ENCODE measurements at places on chromosomes 1 and 21.

DNA sequence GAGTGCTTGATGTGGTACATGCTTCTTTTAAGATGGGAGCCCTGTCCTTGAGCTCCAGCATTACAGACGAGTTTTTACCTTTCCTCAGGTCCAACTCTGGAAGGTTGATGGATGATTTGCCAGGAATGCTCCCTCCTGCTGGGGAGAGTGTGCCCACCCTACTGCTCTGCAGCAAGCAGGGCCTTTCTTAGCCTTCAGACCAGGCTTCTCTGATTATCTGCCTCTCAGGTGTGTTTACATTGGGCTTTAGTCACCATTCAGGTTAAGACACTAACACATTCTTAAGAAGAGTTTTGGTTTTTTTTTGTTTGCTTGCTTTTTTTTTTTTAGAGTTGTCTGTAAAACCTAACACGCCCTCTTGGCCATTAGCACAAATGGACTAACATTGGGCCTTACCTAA lies 301.8 kb downstream of the KCNT2 start:
- DNase-seq = no peak

- DNase-seq = no peak
Observed at GRCh38 chr1:16351456-16351993, 755 bp downstream of the FBXO42 start.

DNA sequence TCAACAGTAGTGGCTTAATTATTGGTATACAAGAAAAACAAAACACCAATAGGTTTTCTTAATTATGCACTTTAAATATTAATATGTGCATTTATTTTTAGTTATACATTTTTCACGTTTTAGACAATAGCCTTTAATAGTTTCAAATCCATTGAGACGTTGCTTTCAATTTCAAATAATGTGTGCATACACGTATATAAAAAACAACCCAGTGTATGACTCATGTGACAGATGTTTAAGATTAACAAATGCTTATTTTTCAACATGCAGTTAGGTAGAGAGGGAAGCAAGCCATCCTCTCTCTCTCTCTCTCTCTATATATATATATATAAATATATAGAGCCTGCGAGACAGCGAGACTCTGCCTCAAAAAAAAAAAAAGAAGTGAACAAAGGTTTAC lies 24.3 kb downstream of the EYA3 start:
- DNase-seq = no peak

DNA sequence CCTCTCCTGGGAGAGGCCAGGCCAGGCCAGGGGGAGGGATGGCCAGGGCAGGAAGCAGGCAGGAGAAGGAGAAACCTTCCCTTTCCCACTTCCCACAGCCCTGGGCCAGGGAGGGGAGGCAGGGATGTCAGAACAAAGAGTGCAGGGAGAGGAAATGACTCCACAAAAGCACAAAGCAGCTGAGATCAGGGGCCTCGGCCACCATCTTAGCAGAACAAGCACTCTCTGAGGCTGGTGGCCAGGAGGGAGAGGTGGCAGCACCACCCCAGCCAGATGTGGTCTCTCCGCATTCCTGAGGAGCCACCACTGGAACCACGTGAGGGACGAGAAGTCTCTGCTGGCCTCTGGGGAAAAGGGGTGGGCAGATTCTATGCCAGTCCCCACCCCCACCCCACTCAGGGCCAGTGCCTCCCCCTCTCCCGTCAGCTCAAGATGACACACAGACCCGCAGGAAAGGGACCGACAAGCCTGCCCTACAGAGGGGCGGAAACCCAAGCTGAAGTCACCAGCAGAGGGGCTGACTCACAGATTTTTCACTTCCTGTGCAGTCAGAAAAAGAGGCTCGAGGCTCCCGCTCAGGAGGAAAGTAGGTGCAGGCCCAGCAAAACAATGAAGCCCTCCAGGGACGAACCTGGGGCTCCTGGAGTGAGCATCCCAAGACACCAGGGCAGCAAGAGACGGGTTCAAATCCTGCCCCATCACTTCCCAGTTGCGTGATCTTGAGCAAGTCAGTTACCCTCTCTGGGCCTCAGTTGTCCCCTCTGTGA lies 24.1 kb upstream of the ALDH4A1 start:
- no peak for DNase-seq

DNA sequence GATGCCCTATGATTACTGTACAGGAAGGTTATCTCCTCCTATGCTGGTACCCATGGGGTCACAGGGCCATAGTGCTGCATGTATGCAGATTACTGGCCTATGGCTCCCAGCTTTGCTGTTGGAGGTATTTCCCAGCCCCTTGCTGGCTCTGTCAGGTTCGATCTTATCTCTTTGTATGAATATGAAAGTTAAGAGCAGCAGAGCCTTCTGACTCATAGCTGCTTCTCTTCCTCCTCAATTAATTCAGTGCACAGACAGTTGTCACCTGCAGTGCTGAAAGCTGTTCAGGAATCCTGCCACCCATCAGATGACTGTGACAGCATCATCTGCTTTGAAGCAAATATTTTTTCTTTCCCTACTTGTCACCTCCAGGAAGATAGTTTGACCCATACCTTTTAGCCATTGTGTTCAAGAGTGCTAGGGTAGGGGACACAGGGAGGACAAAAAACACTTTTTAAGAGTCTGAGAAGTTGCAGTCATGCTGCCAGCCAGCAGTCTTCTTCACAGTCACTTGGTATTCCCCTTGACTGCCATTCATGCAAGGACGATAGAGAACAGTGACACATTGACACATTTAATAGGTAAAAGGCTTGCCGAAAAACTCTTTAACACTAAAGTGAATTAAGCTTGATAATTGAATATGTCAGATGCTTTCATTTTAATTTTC lies 73.1 kb downstream of the KIF1B start:
- DNase-seq = no peak

DNA sequence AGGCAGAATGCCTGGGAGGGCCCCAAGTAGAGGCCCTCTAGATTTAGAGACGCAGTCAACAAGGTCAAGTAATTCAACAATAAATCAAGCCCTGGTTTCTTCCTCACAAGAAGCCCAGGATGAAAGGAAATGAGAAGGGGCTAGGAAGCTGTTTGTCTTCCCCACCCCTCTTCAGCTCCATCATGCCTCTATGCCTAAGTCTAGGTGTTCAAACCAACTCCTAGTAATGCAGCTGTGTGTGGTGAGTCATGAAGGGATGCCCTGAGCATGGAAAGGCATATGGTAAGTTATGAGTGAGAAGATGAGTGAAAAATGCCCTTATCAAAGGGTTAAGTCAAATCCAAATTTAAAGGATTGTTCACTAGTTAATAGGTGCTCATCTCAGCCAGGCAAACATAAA lies 339.5 kb downstream of the KCNH1 start:
- DNase-seq = no peak

- no peak for DNase-seq
Observed at GRCh38 chr21:45033791-45034555, 40.4 kb upstream of the ADARB1 start.

DNA sequence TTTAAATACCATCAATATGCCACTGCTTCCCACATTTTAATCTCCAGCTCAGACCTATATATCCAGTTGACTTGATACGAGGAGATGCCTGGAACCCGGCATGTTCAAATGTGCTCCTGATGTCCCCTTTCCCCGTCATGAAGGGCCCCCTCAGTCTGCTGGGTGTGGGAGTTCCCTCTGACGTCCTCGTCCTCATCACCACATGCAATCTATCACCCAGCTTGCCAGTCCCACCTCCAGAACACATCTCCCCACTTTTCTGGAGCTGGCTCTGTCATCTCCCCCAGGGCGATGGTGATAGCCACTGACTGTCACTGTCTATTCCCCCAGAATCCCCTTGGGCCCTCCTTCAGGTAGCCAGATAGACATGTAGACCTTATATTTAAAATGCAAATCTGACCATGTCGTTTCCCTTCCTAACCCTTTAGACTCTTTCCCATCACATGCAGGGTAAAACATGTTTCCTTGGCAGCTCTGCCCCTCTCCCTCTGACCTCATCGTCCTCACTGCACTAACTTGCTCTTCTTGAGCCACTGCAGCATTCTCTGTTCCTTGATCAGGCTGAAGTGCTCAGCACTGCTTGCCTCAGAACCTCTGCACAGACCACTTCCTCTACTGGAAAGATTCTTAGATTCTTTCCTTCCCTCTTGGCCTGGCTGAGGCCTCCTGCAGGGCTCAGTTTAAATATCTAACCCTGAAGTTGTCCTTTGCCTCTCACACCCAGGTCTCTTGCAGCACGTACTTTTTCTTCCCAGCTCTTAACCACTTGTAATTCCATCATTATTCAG lies 7.4 kb downstream of the AZIN2 start:
- DNase-seq = no peak

GRCh38 chr1:14826172-14826636 lies 227.7 kb downstream of the KAZN start:
- no peak for DNase-seq

DNA sequence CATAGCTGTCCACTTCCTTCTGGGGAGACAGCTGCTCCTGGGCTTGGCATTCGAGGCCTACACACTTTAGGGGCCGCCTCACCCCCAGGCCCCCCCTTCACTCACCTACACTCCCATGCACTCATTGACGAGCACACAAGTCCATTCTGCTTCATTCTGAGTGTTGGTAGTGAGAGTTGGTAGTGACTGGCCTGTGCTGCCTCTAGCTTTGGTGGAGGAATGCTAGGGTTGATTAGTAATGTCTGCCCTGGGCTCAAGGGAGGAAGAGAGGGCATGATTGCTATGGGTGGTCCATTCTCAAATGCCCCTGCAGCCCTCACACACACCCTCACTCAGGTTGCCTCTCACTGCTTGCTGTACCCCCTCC lies 30.4 kb downstream of the TRIM11 start:
- no peak for DNase-seq

- DNase-seq = no peak
Observed at GRCh38 chr1:227730630-227731151, 4.4 kb downstream of the JMJD4 start.

GRCh38 chr1:20884513-20884912 lies 97.4 kb upstream of the HP1BP3 start:
- DNase-seq = no peak

- DNase-seq = no peak
Observed at GRCh38 chr1:247118946-247119446, 14.8 kb upstream of the ZNF669 start.

- DNase-seq = no peak
Observed at GRCh38 chr1:46410156-46411009, 16.3 kb downstream of the FAAH start.

GRCh38 chr1:21782349-21782867 lies 541 bp downstream of the USP48 start:
- peak; percentile 60 for DNase-seq

GRCh38 chr1:28421744-28422143 lies 52.2 kb downstream of the PHACTR4 start:
- DNase-seq = no peak

DNA sequence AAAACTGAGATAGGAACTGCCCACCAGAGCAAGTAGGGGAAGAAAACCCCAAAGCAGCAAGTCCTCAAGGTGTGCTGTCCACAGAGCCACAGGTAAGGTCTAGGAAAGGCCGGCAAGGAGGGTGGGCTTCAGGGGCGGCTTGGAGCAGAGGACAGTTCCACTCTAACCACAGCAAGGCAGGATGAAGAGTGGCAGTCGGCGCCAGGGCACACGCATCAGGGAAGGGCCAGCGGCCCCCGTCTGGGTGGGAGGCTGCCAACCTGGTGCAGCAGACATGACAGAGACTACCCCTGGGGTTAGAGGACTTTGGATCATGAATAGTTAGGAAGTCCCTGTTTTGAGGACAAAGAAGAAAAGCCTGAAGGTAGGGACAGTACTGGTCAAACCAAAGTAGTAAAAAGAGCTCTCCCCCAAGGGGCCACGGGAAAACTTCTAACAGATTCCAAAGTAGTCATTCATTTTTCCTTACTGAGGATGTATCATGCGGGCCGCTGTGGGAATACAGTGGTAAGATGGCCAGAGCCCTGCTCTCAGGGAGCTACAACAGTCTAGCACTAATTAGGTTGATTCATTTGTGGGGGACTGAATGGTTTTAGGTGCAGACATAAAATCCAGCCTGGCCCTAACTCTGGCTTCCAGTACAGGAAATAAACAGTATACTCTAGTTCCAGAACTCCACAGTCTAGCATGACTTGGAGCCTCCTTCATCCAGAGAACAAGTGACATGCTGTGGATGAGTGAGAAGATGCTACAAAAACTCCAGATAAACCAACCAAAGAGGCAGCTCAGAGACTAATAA lies 3.5 kb upstream of the RAP1GAP start:
- no peak for DNase-seq

- DNase-seq = no peak
Observed at GRCh38 chr1:231383159-231383860, 38.8 kb downstream of the EGLN1 start.

GRCh38 chr1:221302810-221303209 lies 423.6 kb downstream of the HLX start:
- DNase-seq = no peak

DNA sequence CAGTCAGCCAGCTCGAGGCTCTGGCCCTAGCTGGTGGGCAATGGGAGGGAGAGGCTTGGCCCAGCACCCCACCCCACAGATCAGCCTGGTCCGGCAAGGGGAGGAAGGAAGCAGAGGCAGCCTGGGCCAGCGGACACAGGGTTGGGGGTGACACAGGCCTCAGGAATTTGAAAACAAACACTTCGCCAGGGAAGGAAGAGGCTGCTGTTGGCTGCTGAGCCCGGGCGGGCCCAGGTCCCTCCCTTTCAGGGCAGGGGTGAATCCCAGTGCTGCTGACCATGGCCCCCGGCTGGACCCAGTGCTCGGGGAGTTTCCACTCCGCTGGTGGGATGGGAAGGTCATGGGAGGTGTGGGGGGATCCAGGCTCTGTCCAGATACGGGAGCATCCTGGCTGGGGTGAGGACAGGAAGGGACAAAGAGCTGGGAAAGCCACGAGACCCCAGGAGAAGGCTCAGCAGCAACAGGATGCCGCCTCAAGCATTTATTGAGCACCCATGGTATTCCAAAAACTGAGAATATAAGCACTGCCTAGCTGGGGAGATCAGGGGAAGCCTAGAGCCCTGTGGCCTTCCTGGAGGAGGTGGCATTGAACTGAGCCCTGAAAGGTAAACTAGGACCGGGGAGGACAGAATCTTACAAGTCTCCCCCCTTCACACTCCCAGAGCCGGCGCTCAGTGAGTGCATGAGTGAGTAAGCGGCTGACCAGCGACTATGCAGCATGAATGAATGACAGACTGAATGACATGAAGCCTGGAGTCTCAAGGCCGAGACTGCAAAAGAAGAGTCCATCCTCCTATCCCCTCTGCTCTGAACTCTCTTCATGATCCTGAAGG lies 26.2 kb upstream of the EPHA2 start:
- DNase-seq = no peak

DNA sequence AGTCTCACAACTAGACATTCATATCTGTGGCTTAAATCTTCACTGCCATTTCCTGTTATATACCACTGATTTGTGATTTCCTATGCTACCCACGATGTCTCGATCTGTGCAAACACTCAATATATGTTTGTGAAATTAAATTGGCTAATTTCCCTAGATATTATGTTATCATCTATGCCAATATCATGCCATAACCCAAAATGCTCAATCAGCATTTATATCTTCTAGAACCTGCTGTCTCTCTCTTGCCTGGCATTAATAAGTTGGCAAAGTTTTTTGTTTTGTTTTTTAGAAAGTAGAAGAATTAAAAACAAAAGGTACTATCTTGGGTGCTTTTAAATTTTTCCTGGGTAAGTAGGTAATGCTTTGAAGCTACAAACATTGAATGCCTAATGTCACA lies 358.5 kb upstream of the DAB1 start:
- no peak for DNase-seq

GRCh38 chr1:11645670-11646265 lies 8.5 kb downstream of the FBXO2 start:
- DNase-seq = no peak

- DNase-seq = no peak
Observed at GRCh38 chr1:25562928-25563283, 19.5 kb downstream of the LDLRAP1 start.

- DNase-seq = no peak
Observed at GRCh38 chr1:173473599-173474011, 3.5 kb upstream of the PRDX6 start.

- no peak for DNase-seq
Observed at GRCh38 chr1:235067396-235068157, 61.1 kb downstream of the TOMM20 start.

GRCh38 chr1:117812869-117813511 lies 116.4 kb downstream of the GDAP2 start:
- no peak for DNase-seq
